Dermis blood vessel endothelial cell (primary cell): ENCODE measurements at places on chromosomes 4 and X.

DNA sequence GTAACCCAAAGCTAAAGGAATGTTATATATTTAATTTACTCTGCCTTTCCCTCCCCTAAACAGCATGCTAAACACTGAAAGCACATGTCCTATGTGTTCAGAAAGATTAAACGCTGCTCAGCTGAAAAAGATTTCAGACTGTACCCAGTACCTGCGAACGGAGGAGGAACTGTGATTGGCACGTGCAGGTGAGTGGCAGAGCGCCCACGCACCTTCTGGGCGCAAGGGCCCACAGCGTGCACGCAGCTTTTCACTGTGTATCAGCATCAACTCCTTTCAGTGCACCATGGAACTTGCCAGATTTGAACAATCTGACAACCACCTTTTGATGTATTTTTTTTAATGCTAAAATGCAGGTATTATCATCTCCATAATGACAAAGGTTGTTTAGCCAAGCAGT, 87.7 kb downstream of the RFC1 start:
- no peak for DNase-seq

DNA sequence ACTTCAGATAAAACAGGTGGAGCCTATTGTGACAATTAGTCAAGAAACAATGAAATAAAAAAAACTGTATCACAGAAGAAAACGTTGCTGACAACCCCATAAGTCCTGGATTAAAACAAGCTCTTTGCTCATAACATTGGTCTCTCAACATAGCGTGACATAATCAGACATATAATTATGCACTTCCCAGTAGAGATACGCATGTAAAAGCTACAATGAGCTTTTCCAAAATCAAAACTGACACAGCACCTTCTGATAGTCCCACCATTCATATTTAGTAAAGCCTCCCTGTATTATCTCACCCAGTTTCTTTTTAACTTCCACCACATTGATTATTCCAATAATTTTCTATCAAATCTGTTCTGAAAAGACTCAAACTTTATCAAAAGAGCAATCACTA, 372.1 kb upstream of the SMIM31 start:
- DNase-seq, result no peak

DNA sequence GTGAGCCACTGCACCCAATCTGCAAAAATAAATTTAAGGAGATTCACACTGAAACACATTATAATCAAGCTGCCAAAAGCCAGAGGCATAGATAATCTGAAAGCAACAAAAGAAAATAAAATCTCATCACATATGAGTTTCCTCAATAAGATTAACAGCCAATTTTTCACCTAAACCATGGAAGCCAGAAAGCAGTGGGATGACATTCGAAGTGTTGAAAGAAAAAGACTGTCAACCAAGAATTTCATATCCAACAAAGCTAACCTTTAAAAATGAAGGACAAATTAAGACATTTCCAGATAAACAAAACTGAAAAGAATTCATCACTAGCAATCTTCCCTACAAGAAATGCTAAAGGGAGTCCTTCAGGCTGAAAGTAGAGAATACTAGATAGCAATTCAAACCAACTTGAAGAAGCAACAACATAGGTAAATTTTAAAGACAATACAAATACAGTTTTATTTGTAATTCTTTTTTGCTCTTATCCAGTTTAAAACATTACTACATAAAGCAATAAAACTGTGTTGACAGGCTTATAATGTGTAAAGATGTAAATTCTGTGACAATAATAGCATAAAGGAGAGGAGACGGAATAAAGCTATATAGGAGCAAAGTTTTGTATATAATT, 23.1 kb upstream of the KLHL8 start:
- no peak for DNase-seq

GRCh38 chrX:123581586-123581985, 151.3 kb downstream of the THOC2 start:
- DNase-seq, result no peak

DNA sequence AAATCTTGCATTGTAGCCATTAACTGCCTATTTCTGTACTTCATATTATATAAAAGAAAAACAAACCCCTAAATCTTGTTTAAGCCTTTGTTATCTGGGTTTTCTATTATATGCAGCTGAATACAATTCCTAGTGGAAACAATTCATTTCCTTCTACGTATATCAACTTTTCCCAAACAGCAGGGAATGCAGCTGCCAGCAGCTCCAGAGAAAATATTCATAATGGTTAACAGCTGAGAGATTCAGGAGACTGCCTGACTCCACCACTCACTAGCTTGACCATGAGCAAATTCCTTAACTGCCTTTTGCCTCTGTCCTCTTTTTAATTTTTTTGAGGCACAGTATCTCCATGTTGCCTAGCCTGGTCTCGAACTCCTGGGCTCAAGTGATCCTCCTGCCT, 146.2 kb downstream of the SPATA18 start:
- no peak for DNase-seq

GRCh38 chrX:109856974-109857373, 123.9 kb upstream of the ACSL4 start:
- peak; percentile 57 for DNase-seq

- DNase-seq, result no peak
Measured at GRCh38 chrX:139929876-139930275, 3.0 kb downstream of the ATP11C start.

GRCh38 chr4:83171436-83172039, 57.0 kb upstream of the PLAC8 start:
- peak; percentile 64 for DNase-seq

- no peak for DNase-seq
Measured at GRCh38 chrX:38732866-38733265, 68.4 kb upstream of the MID1IP1 start.

GRCh38 chr4:15436513-15436912, 8.7 kb downstream of the C1QTNF7 start:
- DNase-seq, result no peak

DNA sequence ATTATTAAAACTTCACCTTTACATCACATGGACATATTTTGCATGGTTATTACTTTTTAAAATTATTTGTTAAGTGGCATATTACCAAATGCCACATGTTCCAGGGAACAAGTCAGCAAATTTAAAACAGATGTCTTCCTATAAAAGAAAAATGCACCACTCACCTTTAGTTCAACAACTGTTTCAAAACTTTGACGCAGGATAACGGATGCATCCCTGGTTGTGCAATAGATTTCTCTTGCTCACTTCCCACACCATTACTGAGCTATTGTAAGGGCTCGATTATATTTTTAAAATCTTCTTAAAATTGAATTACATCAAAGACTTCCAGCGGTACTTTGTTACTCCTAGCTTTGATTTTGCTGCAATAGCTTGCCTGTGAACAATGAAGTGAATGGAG, 93.0 kb upstream of the ARHGAP24 start:
- DNase-seq, result no peak

- DNase-seq, result peak; percentile 70
Measured at GRCh38 chr4:169080981-169081380, 70.9 kb upstream of the CBR4 start.

DNA sequence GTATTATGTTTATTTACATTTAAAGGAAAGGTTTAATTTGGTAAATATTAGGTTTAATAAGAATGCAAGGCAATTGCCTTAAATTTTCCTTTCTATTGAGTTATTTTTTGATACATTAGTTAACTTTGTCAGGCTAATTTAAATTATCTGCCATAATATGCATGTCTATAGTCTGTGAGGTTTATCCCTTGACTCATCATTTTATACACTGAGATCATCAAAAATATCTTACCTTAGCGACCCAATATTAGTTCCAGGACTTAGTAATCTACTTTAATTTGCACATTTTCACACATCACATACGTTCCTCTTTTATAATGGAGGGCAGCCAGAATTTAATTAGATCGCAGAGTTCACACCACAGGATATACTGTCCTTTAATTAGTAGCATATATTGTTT, 999.5 kb upstream of the GRID2 start:
- DNase-seq, result no peak

DNA sequence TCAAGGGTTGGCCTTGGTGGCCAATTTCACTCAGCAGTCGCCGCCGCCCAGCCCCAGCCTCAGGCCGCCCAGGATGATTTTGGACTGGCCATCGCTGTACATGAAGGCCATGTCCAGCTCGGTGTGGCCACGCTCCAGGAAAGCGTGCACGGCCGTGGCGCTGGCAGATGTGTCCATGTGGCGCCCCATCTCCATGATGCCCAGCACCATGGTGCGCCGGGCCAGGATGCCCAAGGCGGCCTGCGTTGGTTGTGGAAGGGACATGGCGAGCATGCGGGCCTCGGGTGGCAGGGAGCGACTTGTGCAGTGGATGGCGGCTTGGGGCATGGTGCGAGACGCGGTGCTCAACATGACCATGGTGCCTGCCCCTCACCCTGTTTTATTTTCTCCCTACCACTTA, 55.4 kb downstream of the ZCCHC12 start:
- DNase-seq, result no peak
